ENCODE measurements at places on chromosomes 4 and X.

DNA sequence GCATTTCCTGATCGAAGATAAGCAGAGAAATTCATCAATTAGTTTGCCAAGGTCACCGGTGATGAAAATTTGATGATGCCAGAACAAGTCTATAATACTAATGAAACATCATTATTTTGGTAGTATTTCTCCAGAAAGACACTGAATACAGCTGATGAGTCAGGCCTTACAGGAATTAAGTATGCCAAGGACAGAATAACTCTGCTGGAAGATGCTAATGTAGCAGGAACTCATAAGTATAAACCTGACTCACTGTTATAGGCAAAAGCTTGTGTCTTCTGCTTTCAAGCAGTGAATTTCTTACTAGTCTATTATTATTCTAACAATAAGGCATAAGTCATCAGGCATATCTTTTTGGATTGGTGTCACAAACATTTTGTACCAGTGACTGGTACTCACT lies 1825.1 kb upstream of the IGFBP7 start:
- no peak for DNase-seq

DNA sequence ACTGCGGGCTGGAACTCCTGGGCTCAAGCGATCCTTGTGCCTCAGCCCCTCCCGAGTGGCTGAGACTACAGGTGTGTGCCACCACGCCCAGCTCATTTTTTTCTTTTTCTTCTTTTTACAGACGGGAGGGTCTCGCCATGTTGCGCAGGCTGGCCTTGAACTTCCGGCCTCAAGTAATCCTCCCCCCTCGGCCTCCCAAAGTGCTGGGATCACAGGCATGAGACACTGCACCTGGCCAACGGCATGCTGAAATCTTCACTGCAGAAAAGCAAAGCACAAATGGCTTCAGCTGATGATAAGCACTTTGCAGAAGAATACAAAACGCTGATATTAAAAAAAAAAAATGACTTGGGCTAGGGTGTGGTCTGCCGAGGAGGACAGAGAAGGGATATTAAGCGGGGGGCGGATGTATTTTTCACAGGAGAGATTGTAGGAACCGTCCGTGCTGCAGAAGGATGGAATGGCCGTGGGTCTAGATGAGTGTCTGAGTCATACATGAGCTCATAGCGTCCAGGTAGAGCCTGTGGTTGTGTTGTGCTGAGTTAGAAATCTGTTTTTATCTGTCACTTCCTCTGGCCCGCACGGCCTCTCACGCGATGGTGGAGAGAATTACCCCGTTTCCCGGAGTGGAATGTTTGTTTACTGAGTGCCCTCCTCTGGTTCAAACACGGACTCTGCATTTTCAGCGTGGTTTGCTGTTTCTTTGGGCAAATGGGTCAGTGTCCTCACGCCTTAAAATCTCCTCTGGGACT lies 8.5 kb upstream of the AKAP17A start:
- no peak for DNase-seq

DNA sequence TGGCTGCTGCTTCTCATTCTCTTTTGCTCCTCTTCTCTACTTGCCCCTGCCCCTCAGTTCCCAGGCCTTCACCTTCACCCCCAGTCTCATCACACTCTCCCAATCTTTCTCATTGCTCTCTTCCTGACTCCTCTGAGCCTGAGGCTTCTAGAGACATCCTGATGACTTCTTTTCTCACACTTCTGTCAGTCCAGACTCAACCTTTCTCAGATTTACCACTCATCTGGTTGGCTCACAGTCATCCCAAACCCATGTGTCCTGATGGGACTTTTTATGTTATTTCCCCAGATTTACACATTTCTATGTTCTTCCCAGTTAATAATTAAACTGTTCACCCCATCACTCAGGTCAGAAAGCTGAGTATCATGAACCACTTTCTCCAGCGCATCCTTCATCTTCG lies 68.0 kb downstream of the TMA16 start:
- DNase-seq = no peak

DNA sequence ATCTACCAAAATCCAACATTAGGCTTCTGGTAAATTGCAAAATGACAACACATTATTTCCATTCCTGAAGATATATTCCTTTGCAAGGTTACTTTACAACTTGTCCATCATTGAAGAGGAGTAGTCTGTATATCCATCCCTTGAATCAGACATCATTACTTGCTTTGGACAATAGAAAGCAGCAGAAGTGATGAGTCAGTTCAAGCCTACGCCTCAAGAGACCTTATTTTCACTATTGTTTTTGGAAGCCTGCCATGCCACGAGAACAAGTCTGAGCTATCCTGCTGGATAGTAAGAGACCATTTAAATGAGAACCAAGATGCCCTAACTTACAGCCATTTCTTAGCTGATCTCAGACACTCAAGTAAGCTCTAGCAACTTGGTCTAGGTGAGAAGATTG lies 246.0 kb upstream of the HHIP start:
- no peak for DNase-seq

DNA sequence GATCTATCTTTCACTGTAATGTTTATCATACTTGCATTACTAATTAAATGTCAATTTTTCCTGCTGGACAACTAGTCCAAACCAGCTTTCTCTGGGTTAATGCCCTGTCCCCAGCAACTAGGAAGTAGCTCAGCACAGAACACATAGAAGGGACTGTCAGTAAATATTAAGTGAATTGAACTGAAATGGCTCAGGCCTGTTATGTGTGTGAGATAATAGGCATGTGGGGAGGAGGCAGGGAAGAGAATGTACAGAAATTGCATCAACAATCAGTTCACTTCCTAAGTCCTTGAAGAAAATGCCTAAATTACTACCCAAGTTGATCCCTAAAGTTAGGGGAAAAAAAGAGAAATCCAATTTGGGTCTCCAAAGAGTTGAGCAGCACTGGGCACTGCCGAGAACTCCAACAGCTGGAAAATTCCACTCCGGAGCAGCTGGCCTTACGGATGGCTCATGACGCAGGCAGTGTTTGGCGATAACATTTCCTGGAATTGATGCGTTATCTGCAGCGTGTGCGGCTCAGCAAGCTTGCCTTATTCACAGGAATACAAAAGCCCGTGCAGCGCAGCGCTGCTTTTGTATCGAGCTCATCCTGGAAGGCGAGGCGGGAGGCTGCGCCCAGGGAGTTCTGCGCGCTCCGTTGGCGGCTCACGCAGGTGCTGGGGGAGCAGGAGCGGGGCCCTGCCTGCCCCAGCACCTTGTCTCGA lies 297.3 kb upstream of the LCORL start:
- DNase-seq = no peak

DNA sequence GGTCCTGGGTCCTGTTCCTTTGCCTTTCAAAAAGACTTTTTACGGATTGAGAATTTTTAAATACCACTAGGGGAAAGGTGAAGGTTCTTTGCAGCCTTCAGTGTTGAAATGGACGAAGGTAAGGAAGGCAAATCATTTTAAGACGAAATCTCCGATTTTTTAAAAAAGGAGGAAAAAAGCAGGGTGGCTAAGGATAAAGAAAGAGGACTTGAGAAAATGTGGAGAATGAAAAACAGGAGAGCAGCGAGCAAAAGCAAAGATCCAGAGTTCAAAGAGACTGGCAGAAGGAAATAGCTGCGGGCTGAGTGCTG lies 314 bp downstream of the EPHA5 start:
- DNase-seq = no peak

- no peak for DNase-seq
Measured at GRCh38 chrX:107834275-107835201, 8.9 kb downstream of the MID2 start.

GRCh38 chr4:41329361-41329760 lies 72.6 kb downstream of the UCHL1 start:
- no peak for DNase-seq

DNA sequence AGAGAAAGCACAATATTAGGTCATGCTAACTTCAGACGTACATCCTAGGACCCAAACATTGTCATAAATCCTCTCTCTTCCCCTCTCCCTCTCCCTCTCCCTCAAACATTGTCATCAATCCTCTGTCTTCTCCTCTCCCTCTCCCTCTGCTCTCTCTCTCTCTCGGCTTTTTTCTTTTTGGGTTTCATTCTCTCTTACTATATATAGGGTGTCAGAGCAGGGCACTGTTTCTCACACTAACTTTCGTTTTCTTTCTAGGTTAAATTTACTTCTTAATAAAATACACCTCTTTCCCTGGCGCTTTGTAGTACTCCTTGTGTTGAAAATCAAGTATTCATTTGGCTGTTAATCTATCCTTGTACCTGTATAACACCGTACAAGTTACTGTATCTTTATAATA lies 37.0 kb upstream of the HERC5 start:
- no peak for DNase-seq

- no peak for DNase-seq
Measured at GRCh38 chrX:79107891-79108718, 36.4 kb upstream of the GPR174 start.

DNA sequence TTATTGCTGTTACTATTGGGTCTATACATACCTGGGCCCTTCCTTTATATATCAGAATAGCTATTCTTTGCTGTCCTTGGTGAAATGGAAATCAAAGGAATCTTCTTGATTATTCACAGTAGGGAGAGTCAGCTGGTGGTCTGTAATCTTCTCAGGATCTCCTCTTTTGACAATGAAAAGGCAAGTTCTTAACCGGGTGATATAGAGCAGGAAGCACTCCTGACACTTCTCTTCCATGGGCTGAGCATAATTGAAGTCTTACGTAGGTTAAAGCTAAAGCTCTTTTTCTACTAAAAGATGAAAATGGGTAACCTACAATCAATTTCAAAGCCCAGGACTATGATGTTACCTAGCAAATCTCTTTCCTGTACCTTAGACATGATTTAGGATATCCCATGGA lies 274.9 kb upstream of the LCORL start:
- DNase-seq = no peak

DNA sequence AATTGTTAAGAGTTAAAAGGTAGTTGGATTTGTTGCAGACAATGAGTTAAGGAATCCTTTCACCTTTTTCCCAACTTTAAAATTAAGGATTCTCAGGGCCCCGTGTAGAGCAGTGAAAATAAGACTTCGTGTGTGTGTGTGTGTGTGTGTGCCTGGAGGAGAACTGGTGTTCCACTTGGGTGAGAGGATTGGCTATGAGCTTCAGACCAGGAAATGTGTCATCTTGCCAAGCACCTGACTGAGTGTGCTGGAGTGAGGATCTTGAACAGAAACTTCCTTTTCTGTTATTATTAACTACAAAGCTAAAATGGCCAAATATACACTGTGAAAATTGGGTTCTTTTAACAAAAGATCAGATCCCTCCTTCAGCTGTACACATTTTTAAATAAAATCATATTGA lies 113.1 kb upstream of the VCX2 start:
- no peak for DNase-seq

GRCh38 chr4:89684536-89684935 lies 152.4 kb downstream of the SNCA start:
- no peak for DNase-seq

- DNase-seq = no peak
Measured at GRCh38 chr4:25986807-25987206, 72.8 kb downstream of the SMIM20 start.

DNA sequence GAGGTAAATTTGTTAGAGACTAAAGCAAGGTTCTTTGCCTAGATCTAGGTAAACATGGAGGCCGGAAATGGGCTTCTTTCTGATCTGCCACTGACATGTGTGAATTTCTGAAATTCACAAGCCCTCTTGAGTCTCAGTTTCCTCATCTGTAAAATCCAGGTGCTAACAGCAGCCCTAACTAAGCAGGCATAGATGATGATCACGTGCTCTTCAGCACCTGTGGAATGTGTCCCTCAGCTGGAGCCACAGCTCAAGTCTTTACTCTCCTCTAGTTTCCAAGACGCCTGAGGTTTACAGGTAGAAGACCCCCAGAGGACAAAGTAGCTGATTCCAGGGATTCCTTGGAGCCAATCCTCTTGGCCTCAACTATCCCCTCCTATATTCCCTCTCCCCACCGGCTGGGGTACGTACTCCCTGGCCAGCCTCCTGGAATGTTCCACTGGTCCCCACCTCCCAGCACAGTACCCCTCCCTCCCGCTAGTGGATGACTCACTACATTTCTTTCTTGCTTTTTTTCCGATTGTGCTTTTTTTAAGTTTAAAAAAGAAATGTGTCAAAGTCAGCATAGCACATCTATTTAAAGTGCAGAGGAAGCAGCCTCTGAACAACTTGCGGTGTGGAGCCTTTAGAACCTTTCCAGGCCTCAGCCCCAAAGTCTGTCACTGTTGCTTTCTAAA lies 98.4 kb downstream of the PHKA2 start:
- DNase-seq = no peak

DNA sequence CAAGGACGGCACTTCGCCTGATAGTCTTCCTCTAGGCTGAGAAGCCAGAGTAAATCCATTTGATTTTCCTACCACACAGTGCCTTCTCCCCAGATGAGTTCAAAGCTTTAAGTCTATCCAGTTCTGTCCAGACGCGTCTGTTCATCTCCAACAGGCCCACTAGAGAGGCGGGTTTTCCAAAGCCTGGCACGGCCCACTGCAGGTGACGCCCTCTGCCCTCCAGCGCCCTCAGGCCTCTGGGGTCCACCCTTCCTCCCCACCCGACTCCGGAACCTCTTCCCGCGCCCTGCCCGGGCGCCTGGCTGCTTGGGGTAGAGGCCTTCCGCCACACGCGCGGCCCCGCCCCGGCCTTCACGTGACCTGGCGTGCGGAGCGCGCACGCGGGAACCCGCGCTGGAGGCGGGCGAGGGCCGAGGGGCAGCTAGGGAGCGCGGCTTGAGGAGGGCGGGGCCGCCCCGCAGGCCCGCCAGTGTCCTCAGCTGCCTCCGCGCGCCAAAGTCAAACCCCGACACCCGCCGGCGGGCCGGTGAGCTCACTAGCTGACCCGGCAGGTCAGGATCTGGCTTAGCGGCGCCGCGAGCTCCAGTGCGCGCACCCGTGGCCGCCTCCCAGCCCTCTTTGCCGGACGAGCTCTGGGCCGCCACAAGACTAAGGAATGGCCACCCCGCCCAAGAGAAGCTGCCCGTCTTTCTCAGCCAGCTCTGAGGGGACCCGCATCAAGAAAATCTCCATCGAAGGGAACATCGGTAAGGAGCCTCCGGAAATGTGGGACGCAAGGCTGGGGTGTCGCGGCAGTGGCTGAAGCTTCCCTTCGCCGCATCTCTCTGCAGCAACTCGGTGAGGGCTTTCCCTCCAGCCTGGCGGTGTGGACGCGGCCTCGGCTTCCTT lies at the start of gene DCK:
Gene DCK, plus strand, starts transcription at position 469 of the 888 bp plus-strand sequence. Its CDS starts 187 bp downstream, at position 656.
- peak; percentile 90 for DNase-seq

DNA sequence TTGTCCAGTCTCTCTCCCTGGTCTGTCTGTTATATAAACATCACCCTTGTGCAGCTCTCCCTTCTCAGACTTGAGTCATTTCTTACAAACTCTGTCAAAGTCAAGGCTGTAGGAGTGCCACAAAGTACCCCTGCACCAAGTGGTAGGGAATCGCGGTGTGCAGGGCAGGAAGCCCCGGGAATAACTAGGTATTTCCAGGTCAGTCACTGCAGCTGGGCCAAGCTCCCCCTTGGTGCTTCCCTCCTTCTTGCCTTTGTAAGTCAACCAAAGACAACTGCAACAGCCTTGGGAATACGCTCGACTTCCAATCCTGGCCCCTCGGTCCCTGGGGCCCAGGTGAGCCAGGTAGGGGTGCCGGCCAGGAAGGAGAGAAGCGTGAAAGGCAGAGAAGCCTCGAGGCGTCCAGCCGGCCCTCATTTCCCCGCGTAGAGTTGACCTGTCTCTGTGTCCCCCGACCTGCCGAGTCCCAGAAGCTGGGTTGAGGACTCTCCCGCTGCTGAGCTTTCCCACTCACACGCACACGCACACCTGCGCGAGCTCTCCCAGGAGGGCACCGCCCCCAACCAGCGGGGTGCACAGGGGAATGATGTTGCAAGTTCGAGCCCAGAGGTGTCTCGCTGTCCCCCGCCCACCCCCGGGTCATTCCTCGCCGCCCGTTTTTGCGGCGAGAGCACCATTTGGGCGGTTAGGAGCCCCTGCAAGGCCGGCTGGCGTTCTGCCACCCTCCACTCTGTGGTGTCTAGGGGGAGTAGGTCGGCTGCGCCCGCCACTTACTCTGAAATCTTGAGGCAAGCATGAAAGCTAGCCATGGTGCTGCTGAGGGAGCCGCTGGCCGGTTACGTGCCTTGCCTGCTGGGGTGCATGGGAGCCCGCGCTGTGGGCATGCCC lies 22.8 kb upstream of the KIAA1210 start:
- DNase-seq = no peak

All from coronary artery (tissue), 2 donors.